ENCODE measurements at places on chromosomes 12 and 14.

GRCh38 chr14:71931492-71932228 is 569 bp upstream of the RGS6 start:
- no peak for DNase-seq

- no peak for DNase-seq
Observed at GRCh38 chr12:80553316-80553715, 109.3 kb downstream of the PTPRQ start.

- no peak for DNase-seq
Observed at GRCh38 chr14:33793398-33794110, 157.3 kb downstream of the EGLN3 start.

GRCh38 chr12:106299202-106299774 is 3.2 kb upstream of the TCP11L2 start:
- DNase-seq = no peak

- no peak for DNase-seq
Observed at GRCh38 chr14:38211255-38211735, 3.6 kb downstream of the SSTR1 start.

- DNase-seq = no peak
Observed at GRCh38 chr12:114152890-114153289, 186.8 kb upstream of the RBM19 start.

- no peak for DNase-seq
Observed at GRCh38 chr14:30584058-30584630, 25.2 kb downstream of the G2E3 start.

DNA sequence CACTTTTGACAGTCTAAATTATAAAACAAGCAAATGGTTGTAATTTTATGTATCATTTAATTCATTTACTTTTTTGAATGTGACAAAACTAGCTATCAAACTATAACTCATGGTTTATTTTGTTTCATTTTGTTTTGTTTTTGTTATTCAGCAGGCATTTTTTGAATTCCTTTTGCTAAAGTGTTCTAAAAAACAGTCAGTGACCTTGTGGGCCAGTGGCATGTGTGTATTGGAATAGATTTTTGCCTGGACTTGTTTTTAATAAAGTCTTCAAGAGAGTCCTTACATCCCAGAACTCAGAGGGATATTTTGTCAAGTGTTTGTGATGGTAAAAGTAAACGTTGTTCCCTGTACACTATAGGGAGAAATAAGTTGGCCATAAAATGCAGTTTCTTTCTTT is 369.7 kb upstream of the SYT1 start:
- no peak for DNase-seq

- no peak for DNase-seq
Observed at GRCh38 chr12:109680264-109681005, 33.2 kb upstream of the FAM222A start.

- no peak for DNase-seq
Observed at GRCh38 chr12:118292836-118293235, 79.9 kb downstream of the TAOK3 start.

DNA sequence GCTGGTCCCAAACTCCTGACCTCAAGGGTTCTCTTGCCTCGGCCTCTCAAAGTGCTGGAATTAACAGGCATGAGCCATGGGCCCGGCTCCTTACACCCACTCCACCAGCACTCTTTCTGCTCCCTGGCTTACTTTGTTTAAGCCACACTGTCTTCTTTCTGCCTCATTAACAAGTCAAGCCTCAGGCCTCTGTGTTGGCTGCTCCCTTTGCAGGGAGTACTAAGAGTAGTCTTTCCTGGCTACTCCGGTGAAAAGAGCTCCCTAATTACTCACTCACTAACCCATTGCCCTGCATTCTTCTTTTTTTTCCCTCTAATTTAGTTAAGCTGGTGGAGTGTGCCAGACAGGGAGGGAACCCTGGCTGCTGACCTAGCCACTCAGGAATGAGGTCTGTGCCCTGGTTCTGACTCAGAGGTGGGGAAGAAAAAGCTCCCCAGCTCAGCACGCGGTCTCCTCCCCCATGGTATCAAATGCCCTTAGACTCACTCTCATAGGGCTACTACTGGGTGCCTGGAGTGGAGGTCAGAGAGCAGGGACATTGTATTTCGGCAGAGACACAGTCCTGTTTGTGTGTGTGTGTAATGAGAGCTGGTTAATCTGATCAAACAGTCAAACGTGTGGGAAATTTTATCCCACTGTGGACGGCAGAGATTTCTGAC is 19.8 kb downstream of the GALNT6 start:
- DNase-seq = no peak

DNA sequence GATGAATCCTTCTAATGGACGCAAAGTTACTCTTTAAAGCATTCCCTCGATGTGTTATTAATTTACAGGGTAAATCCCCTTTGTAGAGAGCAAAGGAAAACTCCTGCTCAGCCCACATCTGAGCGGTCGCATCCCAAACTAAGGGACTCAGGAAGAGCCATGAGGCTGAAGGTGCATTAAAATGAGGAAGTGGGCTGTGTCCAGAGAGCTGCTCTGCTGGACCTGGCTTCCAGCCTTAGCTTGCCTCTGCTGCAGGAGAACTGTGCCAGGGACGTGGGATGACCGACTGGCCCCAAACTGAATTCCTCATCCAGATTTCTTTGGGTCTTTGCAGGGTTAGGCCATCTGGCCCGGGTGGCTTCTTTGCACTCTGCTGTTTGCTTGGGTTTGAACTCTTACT is 88.3 kb downstream of the FBXW8 start:
- no peak for DNase-seq

- DNase-seq = no peak
Observed at GRCh38 chr14:84975241-84975902, 554.6 kb upstream of the FLRT2 start.

- DNase-seq = no peak
Observed at GRCh38 chr14:73264080-73264884, 27.0 kb downstream of the PAPLN start.

- DNase-seq = no peak
Observed at GRCh38 chr12:25825446-25825845, 133.0 kb upstream of the RASSF8 start.

DNA sequence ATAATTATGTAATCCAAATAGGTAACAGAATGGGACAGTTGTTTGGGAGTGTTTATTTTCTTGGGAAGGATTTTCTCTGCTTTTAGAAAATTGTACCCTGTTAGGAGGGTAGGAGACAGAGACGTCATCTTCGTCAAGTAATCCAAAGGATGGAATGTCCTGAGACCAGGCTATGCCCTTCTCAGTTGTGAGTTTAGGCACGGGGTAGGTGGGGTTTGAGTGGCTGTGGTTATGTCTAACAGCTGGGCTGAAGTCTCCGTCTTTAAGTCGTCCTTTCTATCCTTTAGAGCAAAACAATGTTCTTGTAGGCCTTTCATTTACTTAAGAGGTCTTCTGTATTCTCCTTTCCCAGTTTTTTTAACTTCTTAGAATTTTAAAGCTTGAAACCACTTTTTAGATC is 5.7 kb downstream of the SOCS2 start:
- no peak for DNase-seq

GRCh38 chr12:39571351-39571750 is 48.3 kb downstream of the ABCD2 start:
- DNase-seq = no peak

DNA sequence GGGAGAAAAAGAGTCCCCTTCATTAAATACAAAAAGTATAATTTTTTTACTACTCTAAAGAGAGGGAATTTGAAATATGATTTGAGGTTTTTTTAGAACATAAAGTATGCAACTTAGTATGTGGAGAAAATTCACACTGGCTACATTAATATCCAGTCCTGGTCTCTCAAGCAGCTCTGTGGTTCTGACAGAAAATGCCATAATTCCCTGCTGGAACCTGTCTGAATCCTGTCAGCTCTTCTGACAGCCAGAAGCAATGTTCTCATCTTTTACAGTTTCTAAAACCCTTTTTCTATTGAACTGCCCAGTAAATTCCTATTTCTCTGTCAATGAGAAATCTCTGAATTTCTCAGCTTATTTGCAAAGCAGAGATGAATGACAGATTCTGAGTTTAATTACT is 13.4 kb upstream of the NOVA1 start:
- no peak for DNase-seq

- DNase-seq = no peak
Observed at GRCh38 chr14:70043001-70043400, 145.8 kb downstream of the SLC8A3 start.

DNA sequence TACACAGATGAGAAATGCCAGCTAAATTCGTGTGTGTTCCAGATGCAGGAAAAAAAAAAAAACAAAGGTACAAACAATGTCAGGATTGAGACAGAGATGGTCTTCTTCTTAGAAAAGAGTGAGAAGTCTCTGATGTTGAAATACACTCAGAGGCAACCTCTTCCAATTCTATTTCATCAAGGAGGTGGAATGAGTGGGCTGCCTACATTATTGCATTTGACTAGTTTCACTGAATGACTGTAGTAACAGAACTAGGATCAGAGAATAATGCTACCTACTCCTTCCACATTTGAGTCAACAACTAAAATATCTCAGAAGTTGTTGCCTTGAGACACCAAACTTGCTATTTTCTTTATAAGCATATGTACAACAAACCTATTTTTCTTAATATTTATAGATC is 1332.2 kb upstream of the FLRT2 start:
- no peak for DNase-seq

GRCh38 chr14:32136027-32136825 is 59.1 kb downstream of the ARHGAP5 start:
- DNase-seq = no peak

DNA sequence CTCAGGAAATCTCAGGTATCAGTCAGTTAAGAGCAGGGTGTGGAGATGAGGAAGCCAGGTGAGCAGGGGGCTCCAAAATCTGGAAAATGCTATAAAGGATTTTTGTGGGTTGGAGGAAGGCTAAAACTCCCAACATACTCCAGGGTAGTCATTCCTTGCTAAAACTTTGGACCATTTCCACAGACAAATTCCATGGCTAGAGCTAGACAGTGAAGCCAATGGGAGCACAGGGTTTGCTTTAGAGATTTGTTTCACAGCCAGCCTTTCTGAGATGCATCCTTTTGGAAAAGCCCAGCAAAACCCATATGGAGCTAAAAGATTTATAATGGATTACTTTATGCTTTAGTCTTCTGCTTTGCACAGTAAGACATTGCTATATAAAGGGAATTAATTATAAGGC is 146.5 kb downstream of the SAMD4A start:
- no peak for DNase-seq

GRCh38 chr14:93994919-93995682 is 2.0 kb upstream of the CCDC197 start:
- DNase-seq = no peak

DNA sequence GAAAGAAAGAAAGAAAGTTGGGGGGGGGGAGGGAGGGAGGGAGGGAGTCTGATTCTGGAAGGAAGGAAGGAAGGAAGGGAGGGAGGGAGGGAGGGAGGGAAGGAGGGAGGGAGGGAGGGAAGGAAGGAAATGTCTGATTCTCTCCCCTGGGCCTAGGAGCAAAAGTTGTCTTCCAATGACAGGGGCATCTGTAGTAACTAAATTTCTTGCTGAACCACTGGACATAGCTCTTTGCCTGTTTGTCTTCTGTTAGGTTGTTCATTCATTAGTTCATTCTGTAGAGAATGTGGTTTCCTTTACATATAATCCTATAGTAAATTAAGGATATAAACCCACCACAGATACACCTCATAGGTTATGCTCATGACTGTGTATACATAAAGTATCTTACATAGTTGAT is 59.9 kb downstream of the GPR68 start:
- no peak for DNase-seq

- no peak for DNase-seq
Observed at GRCh38 chr12:11896417-11896929, 174.3 kb upstream of the BCL2L14 start.

DNA sequence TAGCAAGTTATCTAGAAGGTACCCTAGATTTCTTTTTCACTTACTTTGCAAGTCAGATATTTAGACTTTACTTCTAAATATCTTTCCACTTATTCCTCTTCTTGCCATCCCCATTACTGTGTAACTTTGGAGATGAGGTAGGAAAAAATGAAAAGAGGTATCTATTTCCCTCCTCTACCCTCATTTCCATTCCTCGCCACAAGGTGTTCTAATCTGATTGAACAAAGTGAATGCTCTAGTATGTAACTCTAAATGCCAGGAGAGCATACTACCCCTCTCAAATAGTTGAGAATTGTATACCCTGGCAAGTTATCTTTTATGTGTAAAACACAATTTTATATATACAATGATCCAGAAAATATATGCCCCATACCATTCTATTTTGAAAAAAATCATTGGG is 1.7 kb upstream of the LDHB start:
- no peak for DNase-seq

GRCh38 chr12:19799216-19799615 is 359.9 kb downstream of the AEBP2 start:
- DNase-seq = no peak

- DNase-seq = no peak
Observed at GRCh38 chr14:56490379-56490778, 89.2 kb upstream of the TMEM260 start.

- no peak for DNase-seq
Observed at GRCh38 chr12:98821232-98821631, 176.1 kb downstream of the APAF1 start.

- no peak for DNase-seq
Observed at GRCh38 chr12:20289520-20289919, 78.8 kb upstream of the PDE3A start.

- DNase-seq = no peak
Observed at GRCh38 chr12:71303199-71303598, 136.4 kb upstream of the LGR5 start.

- no peak for DNase-seq
Observed at GRCh38 chr14:68195126-68195525, 375.5 kb downstream of the RAD51B start.

DNA sequence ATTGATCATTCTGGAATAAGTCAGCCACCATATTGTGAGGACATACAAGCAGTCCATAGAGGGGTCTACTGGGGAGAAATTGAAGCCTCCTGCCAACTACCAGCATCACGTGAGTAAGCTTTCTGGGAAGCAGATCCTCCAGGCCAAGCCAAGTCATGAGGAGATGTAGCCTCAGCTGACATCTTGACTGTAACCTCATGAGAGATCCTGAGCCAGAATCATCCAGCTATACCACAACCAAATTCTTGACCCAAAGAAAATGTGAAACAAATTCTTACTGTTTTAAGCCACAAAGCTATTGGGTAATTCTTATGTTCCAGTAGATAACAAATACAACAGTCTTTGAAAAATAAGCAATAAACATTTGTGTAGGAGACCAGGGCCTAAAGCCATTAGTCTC is 479.4 kb upstream of the DCN start:
- no peak for DNase-seq
